ENCODE measurements at places on chromosomes 3 and 15. TPM values are rescaled to one million over a fixed set of nuclear protein-coding genes. Genes with fewer than 3 reads are reported as not detected.

DNA sequence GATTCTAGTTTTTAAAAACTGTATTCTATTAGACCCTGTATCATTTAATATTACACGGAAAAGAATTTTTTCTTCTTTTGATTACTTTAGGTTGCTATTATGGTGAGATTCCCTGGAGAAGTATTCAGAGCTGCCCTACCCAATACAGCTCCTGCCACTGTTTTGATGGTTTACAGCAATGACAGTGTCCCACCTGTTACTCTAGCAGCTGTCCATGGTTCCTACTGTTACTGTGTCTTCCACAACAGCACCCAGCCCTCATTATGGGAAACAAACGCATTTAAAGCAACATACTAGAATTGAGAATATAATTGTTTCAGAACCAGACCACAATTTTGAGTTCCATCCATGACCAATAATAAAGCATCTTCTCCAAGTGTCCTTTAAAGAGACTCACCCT lies 450.7 kb downstream of the SHQ1 start:
- DNase-seq, result no peak

DNA sequence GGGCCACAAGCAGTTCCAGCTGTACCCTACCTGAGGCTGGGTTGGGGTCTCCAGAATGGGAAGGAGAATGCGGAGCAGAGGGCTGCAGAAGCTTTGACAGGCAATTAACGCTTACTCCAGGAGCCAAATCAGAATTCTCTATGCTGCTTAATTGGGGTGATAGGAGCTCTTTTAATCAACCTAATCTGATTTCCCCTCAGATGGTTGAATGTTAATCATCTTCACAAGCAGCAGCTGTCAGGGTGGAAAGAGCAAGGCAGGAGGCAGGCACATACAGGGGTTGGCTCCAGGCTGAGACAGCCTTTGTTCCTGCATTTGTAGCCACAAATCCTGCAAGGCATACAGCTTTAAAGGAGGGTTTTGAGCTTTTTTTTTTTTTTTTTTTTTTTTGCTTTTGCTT lies 2.6 kb downstream of the CILP start:
- DNase-seq, result no peak

DNA sequence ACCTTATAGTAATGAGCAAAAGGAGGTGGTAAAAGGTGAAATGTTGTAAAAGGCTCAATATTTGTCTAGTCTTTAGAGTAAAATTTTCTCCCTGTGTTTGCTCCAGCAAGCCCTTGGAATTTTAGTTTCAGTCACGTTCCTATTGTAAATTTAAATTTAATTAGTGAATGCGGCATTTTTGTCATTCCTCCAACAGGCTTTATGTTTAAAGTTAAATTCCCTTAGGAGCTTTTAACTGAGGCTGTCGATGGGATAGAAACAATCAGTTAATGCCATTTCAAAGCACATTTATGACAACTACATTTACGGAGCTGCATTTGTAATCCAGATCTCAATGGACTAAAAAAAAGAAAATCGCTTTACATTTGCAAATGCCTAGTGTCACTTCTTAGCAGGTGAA lies 868 bp upstream of the GADL1 start:
- DNase-seq, result no peak

DNA sequence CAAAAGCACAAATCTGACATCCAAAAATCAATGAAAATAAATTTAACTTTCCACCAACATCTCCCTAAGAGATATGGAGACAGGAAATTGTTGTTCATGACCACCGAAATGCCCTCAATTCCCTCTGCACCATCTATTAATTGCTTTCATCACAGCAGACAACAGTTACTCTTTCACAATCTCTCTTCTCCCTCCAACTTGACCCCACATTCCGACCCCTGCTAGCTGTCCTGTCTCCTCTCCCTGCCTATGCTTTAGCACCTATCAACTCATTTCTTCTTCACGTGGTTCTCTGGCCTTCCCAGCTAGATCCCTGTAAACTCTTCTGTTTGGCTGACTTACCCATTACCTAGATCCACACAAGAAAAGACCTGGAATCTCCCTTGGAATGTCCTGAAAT lies 173.9 kb upstream of the ADAMTS9 start:
- DNase-seq, result no peak

DNA sequence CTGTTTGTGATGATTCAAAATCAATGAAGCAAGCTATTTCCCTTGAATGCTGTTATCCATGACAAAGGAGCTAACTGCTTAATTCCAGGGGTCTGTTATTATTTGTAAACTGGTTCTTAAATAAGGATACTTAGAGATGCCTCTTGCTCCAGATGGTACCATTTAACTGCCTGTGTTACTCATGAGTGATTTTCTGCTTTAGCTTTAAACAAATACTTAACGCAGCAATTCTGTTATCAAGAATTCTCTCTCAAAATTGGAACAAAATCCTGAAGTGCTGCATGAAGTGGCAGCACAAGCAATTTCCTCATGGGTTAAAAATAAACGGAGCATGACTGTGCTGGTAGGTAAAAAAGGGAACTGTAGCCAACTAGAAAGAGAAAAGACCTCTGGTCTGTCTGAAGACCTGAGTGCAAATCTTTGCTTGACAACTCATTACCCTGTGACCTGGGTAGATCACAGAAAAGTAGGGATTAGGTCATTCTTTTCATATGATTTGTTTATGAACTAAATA lies 62.5 kb upstream of the GBE1 start:
- DNase-seq, result no peak

- no peak for DNase-seq
Observed at GRCh38 chr15:45660231-45660979, 25.6 kb downstream of the SQOR start.

- DNase-seq, result no peak
Observed at GRCh38 chr15:47027322-47027946, 689.9 kb upstream of the SEMA6D start.

Gene PEX5L
- 0.06 TPM for polyA plus RNA-seq

Gene PIF1
- not detected for polyA plus RNA-seq
